ENCODE measurements at places on chromosomes 12 and 14. TPM values are rescaled to one million over a fixed set of nuclear protein-coding genes. Genes with fewer than 3 reads are reported as not detected.

DNA sequence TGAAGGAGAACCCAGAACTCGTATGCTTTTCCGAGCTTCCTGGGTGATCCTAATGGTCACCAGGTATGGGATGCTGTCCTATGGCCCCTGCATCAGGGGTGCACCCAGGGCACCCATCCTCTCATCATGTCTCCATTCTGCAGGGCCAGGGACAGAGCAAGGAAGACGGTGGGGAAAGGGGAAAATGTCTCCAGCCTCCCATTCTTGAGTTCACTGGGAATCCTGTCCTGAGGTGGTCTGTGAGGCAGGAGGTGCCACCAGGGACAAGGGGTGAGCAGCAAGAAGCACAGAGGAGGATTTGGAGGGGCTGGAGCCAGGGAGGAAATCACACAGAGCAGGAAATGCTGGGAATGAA lies 14.9 kb upstream of the SLC6A12 start:
- H3K4me3 ChIP-seq: no peak overlapping the region
- H3K36me3 ChIP-seq: no peaks in the 10 kb centered on the region
- no peaks in the 10 kb centered on the region for H3K4me1 ChIP-seq
- no peaks in the 10 kb centered on the region for H3K27me3 ChIP-seq
- DNase-seq: no peak
- no peak overlapping the region for H3K27ac ChIP-seq

DNA sequence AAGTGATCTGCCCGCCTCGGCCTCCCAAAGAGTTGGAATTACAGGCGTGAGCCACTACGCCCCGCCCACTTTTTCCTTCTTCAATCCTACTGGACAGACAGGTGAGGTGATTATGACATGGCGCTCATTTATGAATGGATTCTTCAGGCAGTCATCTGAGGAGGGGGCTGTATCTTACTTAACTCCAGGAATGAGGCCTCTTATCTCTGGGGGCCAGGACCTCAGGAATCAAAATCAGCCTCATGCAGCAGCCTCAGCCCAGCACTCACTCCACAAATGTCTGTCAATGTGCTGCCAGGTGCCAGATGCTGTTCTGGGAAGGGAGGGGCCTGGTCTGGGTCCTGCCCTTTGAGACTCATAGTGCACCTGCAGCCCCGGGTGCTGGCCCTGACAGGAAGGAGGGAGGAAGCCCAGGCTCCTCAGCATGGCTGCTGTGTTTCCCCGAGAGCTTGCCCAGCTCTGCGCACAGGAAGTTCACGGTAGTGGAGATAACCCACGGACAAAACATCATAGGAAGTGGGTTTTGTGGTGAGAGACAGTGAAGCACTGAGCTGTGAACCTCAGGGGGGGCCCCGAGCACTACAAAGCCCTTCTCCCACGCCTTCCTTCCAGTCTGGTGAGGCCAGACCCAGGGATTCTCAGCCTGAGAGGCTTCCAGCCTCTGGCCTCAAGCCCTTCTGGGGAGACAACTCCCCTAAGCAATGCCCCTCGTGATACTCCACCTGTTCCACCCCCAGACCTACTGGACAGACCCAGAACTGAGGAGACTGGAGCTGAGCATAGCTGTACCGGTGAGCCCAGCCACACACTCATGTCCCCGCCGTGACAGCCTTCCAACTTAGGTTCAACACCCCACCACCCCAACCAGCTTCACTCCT lies 22.3 kb downstream of the GALNT6 start:
- peaks cover 35% of the 10 kb centered on the region for H3K4me1 ChIP-seq
- peak overlapping the region; percentile 57 for H3K4me3 ChIP-seq
- H3K27me3 ChIP-seq: no peaks in the 10 kb centered on the region
- H3K27ac ChIP-seq: peak overlapping the region; percentile 73
- peaks cover 4% of the 10 kb centered on the region for H3K36me3 ChIP-seq
- DNase-seq: peak; percentile 96

DNA sequence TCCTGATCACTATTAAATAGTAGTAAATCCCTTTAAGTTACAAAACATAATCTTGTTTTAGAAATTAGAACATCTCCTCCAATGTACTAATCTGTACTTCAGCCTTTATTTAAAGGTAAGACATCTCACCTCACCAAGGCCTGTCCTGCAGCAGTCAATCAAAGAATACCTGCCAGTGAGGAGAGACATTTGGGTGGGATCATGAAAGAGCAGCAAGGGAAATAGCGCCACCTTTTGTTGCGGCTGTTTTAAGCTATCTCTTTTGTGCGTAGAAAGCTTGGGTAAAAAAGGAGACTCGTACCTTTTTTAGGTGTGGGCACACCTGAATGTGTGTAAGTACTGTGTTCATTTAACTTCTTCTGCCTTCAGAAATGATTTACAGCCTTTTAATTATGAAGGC lies 117.8 kb upstream of the TMTC1 start:
- H3K4me3 ChIP-seq: no peak overlapping the region
- no peak for DNase-seq
- H3K4me1 ChIP-seq: no peaks in the 10 kb centered on the region

GRCh38 chr14:99026471-99026870 lies 245.5 kb downstream of the BCL11B start:
- H3K27ac ChIP-seq: no peak overlapping the region
- no peaks in the 10 kb centered on the region for H3K36me3 ChIP-seq
- H3K4me3 ChIP-seq: no peak overlapping the region

GRCh38 chr12:3218228-3219171 lies 141.3 kb downstream of the TSPAN9 start:
- no peak overlapping the region for H3K27ac ChIP-seq
- no peak for DNase-seq
- H3K4me3 ChIP-seq: no peak overlapping the region

Gene RNU6-7
- total RNA-seq: not detected

Gene ADGRD1
- total RNA-seq: 1.6 TPM

- no peak overlapping the region for H3K27ac ChIP-seq
- peaks cover 28% of the 10 kb centered on the region for H3K4me1 ChIP-seq
- no peaks in the 10 kb centered on the region for H3K36me3 ChIP-seq
- no peaks in the 10 kb centered on the region for H3K27me3 ChIP-seq
- DNase-seq: no peak
These were observed 24.2 kb upstream of the FOS start for GRCh38 chr14:75254381-75254822.

- DNase-seq: no peak
- H3K4me3 ChIP-seq: no peak overlapping the region
- no peaks in the 10 kb centered on the region for H3K27me3 ChIP-seq
- H3K27ac ChIP-seq: no peak overlapping the region
- H3K36me3 ChIP-seq: no peaks in the 10 kb centered on the region
- no peaks in the 10 kb centered on the region for H3K4me1 ChIP-seq
These were observed 3.7 kb upstream of the FAIM2 start for GRCh38 chr12:49907352-49907751.

GRCh38 chr12:69886715-69887114 lies 61.7 kb downstream of the MYRFL start:
- H3K27ac ChIP-seq: no peak overlapping the region
- no peaks in the 10 kb centered on the region for H3K4me1 ChIP-seq
- no peaks in the 10 kb centered on the region for H3K36me3 ChIP-seq

DNA sequence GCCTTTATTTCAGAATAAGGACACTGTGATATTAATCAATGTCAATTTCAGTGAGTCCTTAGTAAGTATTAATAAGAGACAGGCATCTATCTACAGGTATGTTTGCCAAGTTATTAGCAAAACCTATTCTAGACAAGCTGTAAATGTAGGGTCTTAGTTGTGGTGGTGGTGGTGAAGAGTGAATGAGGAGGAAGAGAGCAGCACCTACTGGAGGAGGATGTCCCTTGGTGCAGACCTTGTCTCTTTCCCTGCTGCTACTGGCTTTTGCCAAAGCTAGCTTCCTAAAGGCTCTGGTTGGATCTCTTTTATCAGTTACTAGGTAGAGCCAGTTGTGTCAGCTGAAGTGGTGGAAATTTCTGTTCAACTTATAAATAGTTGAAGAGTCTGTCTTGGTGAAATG lies 304.8 kb upstream of the ATP2B1 start:
- H3K36me3 ChIP-seq: no peaks in the 10 kb centered on the region
- DNase-seq: peak; percentile 8
- no peak overlapping the region for H3K27ac ChIP-seq
- no peak overlapping the region for H3K4me3 ChIP-seq
- no peaks in the 10 kb centered on the region for H3K27me3 ChIP-seq

DNA sequence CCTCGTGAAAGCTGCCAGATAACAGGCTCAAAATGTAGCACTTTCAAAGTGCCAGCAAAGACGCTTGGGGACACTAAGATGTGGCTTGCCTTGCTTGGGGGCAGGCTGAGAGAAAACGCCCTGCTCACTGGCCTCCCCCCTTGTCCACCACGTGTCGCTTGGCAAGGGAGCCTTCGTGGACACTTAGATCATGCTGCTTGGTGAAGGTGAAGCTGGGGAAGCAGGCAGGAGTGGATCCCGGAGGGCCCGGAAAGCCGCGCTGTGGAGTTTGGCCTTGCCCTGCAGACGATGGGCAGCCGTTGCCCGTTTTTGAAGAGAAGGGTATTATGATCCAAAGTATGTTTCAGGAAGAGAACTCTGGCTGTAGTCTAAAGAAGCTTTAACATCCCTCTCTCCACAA lies 53.4 kb upstream of the BDKRB2 start:
- no peak overlapping the region for H3K27ac ChIP-seq
- no peaks in the 10 kb centered on the region for H3K27me3 ChIP-seq
- no peaks in the 10 kb centered on the region for H3K36me3 ChIP-seq
- H3K4me3 ChIP-seq: no peak overlapping the region

GRCh38 chr12:124428136-124428791 lies 133.4 kb downstream of the RFLNA start:
- H3K4me1 ChIP-seq: no peaks in the 10 kb centered on the region
- H3K4me3 ChIP-seq: no peak overlapping the region
- no peaks in the 10 kb centered on the region for H3K27me3 ChIP-seq
- DNase-seq: no peak
- H3K36me3 ChIP-seq: no peaks in the 10 kb centered on the region
- H3K27ac ChIP-seq: no peak overlapping the region

- H3K4me1 ChIP-seq: no peaks in the 10 kb centered on the region
- H3K27me3 ChIP-seq: no peaks in the 10 kb centered on the region
- H3K36me3 ChIP-seq: no peaks in the 10 kb centered on the region
These were observed 2.3 kb downstream of the KRT85 start for GRCh38 chr12:52364901-52365489.

Gene ADAMTS20
- not detected for total RNA-seq

DNA sequence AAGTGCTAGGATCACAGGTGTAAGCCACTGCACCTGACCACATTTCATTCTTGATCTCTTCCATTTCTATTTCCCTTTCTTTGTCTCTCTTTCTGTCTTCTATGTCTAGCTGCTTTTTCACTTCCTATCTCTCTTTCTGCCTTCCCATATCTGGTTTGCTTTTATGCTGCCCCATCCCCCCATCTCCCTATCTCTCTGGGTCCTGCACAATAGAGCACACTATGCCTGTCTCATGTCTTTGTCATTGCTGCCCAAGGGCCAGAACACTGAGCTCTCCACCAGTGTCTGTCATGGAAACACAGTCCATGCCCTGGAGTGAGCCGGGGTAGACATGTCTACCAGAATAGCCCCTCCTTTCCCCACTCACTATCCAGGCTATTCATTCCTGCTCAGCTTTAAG lies 12.3 kb upstream of the RARG start:
- DNase-seq: no peak
- no peaks in the 10 kb centered on the region for H3K4me1 ChIP-seq
- no peaks in the 10 kb centered on the region for H3K27me3 ChIP-seq
- no peaks in the 10 kb centered on the region for H3K36me3 ChIP-seq
- no peak overlapping the region for H3K27ac ChIP-seq
- no peak overlapping the region for H3K4me3 ChIP-seq

Gene COX8C
- not detected for total RNA-seq

GRCh38 chr12:48998497-48999353 lies 450 bp downstream of the DDN start:
- H3K4me3 ChIP-seq: peak overlapping the region; percentile 56
- H3K27me3 ChIP-seq: peaks cover 32% of the 10 kb centered on the region
- H3K36me3 ChIP-seq: no peaks in the 10 kb centered on the region
- DNase-seq: no peak
- H3K4me1 ChIP-seq: peaks cover 26% of the 10 kb centered on the region

GRCh38 chr14:73760598-73761586 lies 46.7 kb upstream of the PNMA1 start:
- no peak for DNase-seq
- peak overlapping the region; percentile 72 for H3K4me3 ChIP-seq
- H3K4me1 ChIP-seq: peaks cover 65% of the 10 kb centered on the region

DNA sequence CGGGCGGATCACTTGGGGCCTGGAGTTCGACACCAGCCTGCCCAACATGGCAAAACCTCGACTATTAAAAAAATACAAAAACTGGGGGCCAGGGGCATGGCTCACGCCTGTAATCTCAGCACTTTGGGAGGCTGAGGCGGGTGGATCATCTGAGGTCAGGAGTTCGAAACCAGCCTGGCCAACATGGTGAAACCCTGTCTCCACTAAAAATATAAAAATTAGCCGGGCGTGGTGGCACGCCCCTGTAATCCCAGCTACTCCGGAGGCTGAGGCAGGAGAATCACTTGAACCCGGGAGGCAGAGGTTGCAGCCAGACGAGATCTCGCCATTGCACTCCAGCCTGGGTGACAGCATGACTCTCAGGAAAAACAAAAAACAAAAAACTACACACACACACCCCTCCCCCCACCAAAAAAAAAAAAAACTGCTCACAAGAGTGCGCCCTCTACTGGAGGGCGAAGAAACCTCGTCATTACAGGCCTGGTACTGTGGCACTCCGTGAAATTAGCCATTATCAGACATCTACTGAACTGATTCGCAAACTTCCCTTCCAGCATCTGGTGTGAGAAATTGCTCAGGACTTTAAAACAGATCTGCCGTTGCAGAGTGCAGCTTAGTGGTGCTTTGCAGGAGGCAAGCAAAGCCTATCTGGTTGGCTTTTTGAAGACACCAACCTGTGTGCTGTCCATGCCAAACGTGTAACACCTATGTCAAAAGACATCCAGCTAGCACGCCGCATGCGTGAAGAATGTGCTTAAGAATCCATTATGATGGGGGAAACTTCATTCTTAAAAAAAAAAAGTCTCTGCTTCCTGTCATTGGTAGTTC lies 7.7 kb downstream of the PPP1R3E start:
- no peaks in the 10 kb centered on the region for H3K27me3 ChIP-seq
- peaks cover 14% of the 10 kb centered on the region for H3K36me3 ChIP-seq
- H3K4me3 ChIP-seq: no peak overlapping the region
- peaks cover 11% of the 10 kb centered on the region for H3K4me1 ChIP-seq
- H3K27ac ChIP-seq: peak overlapping the region; percentile 51

DNA sequence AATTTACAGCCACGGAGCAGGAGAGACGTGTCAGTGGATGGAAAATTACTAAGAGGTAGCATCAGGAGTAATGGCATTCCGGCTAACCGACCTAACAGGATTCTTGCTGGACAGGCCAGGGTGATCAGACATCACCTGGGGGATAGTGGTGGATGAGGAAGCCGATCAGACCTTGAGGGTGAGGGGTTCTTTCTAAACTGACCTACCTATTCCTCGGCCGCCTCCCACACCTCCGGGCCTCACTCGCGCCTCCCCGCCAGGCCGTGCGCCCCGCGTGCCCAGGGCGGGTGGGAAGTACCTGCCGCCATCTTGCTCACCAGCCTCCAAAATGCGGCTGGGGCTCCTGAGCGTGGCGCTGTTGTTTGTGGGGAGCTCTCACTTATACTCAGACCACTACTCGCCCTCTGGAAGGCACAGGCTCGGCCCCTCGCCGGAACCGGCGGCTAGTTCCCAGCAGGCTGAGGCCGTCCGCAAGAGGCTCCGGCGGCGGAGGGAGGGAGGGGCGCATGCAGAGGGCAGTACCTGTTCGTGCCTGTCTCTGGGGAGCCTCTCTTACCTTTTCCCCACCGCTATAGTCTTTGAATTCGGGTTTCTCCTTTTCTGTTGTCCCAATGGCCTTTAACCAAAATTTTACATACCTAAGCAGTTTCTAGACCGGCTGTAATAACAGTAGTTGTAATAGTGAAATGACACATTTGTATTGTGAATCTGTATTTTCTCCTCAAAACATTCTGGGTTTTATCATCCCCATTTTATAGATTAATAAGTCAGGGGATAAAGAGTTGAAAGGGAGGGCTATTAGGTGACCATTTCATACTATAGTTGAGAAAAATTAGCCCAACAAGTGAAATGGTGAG lies at the start of gene TMPRSS12:
TSS of gene TMPRSS12 (plus strand) at position 290 of the 857 bp plus-strand sequence. CDS start at position 329, 39 bp downstream.
- H3K4me1 ChIP-seq: no peaks in the 10 kb centered on the region
- H3K27ac ChIP-seq: no peak within 1 kb of the TSS
- no peaks in the 10 kb centered on the region for H3K36me3 ChIP-seq
- H3K27me3 ChIP-seq: no peaks in the 10 kb centered on the region
